ENCODE measurements at places on chromosomes 5 and 9.
A peak's percentile ranks its signal among the peaks of the same experiment; 100 is the strongest.

DNA sequence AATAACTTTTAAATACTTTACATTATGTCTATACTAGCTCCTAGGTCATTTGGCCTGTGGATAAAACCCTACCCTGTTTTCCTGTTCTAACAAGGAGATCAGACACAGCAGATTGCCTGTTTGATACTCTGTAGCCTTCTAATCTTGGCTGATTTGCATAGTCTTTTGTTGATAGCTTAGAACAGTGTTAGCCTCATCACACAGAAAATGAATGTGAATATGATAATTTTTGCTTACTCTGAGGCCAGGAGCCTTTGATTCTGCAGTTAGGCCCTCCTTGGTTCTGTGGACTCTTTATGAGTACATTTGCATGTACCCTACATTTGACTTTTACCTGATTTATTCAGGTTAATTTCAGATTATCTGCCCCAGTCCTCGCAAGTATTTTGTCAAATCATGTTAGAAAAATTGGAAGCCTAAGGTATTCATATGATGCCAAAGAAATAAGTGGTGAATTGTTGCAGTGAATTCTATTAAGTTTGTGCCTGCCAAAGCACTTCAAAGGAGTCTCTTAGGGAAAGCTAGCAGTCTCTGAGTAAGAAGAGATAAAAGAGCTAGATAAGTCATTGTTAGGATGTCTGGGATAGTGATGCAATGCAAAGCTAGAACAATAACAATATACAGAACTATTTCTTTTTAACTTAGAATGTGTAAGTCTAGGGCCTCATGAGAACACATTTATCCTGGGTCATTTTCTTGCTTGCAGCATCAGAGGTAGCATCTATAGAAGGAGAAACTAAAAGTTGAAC is 56.4 kb downstream of the SCAMP1 start:
- DNase-seq = peak; percentile 23

GRCh38 chr9:115359017-115359780 is 241.2 kb upstream of the TNC start:
- no peak for DNase-seq

GRCh38 chr9:21110708-21111576 is 30.7 kb downstream of the IFNW1 start:
- DNase-seq = peak; percentile 36

GRCh38 chr9:16319646-16320045 is 550.8 kb downstream of the BNC2 start:
- DNase-seq = no peak

DNA sequence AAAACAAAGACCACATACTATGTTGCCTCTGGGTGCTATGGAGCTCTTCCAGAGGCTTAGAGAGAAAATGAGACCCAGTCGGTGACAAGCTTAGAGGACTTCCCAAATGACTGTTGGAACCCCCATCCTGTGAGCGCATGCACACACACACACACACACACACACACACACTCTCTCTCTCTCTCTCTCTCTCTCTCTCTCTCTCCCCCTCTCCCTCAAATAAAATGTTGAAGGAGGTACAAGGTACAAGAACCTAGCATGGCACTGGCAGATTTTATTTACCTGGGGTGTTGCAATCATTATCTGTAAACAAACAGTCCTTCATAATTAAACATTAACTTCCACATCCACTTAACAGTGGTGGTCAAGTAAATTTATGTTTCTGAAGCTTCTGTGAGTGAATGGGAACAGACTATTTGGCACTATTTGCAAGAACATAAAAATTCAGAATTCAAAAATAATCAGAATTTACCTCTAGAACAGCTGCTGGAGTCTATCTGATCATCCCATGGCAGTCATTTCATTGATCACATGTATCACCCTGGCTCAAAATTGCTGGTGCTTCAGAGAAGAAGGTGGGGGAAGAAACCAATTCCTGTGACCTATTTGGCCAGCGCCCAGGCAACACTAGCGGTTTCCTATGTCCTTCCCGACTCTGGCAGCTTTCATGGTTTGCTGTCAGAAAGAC is 24.9 kb downstream of the TRPM3 start:
- DNase-seq = no peak

DNA sequence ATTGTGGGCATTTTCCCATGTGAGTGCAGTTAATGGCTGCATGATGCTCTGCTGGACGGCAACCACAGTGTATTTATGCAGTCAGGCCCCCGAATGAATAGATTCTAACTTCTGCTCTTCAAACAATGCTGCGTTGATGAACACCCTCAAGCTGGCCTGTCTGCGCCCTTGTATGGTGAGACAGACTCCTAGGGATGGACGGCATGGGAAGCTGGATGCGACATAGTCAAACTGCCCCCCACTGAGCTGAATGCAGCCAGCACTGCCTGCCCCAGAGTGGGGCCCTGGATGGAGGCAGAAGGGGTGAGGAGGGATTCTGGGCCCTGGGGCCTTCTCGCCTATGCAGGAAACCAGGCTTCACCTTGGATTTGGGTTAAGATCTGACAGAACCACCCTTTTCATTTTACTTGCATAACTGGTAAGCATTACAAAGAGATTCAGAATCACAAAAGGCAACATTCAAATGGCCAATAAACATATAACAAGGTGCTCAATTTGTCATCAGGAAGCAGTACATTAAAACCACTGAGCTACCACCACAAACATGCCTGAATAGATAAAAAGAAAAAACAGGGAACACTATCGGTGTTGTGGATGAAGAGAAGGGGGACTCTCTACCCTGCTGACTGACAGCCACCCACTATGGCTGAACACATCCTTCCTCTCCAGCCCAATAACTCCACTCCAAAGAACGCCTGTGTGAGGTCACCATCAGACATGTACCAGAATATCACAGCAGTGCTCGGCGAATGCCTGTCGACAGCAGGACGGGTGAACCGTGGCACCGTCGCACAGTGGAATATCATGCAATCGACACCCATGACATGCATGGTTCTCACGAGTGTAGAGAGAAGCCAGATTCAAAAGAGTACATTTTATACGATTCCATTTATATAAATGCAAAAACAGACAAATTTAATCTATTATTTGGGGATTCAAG is 79.1 kb downstream of the RAPGEF1 start:
- DNase-seq = no peak

- no peak for DNase-seq
Observed at GRCh38 chr5:11863911-11864310, 40.3 kb downstream of the CTNND2 start.

- DNase-seq = no peak
Observed at GRCh38 chr9:127844821-127845359, 9.6 kb downstream of the ENG start.

GRCh38 chr5:129804705-129805104 is 56.8 kb downstream of the MINAR2 start:
- DNase-seq = no peak

DNA sequence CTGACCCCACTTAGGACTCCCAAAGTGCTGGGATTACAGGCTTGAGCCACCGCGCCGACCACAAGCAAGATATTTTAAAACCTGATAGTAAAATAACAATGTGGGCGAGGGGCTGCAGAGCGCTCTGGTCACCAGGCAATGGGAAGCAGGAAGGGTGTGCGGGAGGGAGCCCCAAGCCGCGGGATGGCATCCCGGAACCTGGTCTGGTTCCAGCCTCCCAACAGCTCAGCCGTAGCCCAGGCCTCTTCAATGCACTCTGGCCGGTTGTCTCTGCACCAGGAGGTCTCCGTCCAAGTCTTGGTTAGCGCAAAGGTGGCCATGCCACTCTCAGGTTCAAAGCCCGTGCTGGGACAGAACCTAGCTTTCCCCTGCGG is 694 bp upstream of the UAP1L1 start:
- DNase-seq = no peak

- no peak for DNase-seq
Observed at GRCh38 chr5:37737326-37738056, 102.3 kb downstream of the GDNF start.

- DNase-seq = no peak
Observed at GRCh38 chr9:136022731-136023409, 61.7 kb upstream of the UBAC1 start.

DNA sequence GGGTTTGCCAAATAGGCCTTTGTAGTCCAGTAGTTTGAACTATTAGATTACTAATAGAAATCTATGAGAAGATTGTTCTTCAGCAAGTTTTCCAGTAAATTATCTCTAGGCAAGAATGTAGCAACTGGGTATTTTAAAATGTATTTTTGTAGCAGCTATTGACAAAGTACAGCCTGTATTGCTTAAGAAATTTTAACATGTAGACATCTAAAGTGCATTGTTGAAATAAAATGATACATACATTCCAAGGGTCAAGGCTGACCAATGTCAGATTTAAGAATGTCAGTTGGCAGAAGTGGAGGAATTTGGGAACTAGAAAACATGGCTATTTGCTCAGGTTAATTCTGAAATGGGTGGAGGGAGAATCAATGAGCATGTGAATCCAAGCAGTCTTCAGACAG is 57.5 kb upstream of the ZSWIM6 start:
- DNase-seq = no peak

GRCh38 chr5:53607886-53608285 is 47.4 kb downstream of the NDUFS4 start:
- DNase-seq = no peak

GRCh38 chr5:146440353-146440752 is 6.8 kb upstream of the TCERG1 start:
- no peak for DNase-seq

DNA sequence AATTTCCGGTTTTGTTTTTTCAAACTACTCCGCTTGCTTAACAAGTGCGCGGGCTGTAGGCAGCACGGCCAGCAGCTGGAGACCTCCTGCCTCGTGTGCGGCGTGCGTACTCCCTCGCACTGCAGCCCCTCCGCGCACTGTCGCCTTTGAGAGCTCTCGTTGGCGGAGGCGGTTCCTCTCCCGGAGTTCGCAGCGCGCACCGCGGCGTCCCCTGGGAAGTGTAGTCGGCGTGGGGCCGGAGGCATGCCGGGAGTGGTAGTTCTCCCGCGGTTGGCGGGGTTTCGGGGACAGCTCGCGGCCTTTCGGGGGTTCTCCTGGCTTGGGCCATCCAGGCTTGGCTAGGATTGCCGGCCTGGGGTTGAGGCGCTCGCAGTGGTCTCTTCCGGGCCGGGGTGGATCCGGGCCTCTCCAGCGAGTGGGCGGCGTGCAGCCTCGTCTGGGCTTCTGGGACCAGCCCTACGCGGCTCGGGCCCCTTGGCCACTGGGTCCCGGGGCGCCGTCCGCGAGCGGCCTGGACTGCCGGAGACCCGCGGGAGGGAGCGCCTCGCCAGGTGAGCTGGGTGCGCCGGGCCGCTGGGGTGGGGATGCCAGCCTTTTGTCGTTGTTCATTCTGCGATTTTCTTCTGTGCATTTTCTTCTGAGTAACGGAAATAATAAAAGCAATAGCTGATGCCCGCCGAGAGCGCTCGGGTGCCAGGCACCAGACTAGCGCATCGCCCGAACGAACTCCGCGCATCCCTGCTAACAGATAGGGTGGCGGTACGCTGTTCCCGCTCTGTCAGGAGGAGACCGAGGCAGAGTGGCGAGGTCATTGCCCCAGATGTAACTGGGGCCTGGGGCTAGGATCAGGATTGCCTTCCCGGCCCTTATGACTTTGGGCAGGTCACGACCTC is at the start of gene ZNF354C:
Gene ZNF354C, plus strand, starts transcription at position 258 of the 893 bp plus-strand sequence. CDS start 1,696 bp downstream, outside the sequence.
- DNase-seq = peak; percentile 56

- DNase-seq = no peak
Observed at GRCh38 chr5:68054638-68055037, 160.9 kb upstream of the PIK3R1 start.

- DNase-seq = no peak
Observed at GRCh38 chr5:16090270-16090669, 89.3 kb downstream of the MARCHF11 start.

DNA sequence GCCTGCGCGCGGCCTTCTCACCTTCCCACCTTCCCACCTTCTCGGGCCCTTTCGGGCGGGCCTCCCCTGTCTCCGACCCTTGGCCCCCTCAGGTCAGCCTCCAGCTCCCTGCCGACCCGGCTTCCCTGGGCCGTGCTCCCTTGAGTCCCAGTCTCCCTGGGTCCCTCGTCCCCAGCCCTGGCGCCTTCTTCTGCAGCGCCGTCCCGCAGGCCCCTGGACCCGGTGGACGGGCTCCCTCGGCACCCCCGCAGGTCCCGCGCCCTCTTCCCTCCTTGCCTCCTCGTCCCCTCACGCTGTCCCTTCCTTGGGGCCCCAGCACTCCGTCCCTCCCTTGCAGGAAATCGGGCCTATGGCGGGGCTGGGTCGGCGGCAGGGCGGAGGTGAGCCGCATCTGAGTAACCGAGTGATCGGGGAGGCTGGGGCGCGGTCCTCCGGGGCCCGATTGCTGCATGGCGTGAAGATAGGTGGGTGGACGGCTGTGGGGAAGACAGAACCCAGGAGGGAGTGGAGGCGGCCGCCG is 7.6 kb downstream of the ARPC5L start:
- DNase-seq = no peak

GRCh38 chr5:93337138-93337537 is 243.9 kb downstream of the NR2F1-AS1 start:
- DNase-seq = no peak

GRCh38 chr5:76269932-76270610 is 133.0 kb upstream of the IQGAP2 start:
- no peak for DNase-seq

GRCh38 chr5:54217826-54218503 is 92.4 kb downstream of the ARL15 start:
- DNase-seq = peak; percentile 35

GRCh38 chr5:168219515-168220410 is 71.7 kb upstream of the WWC1 start:
- DNase-seq = peak; percentile 35

- no peak for DNase-seq
Observed at GRCh38 chr9:37706290-37706689, 47.3 kb upstream of the TRMT10B start.

DNA sequence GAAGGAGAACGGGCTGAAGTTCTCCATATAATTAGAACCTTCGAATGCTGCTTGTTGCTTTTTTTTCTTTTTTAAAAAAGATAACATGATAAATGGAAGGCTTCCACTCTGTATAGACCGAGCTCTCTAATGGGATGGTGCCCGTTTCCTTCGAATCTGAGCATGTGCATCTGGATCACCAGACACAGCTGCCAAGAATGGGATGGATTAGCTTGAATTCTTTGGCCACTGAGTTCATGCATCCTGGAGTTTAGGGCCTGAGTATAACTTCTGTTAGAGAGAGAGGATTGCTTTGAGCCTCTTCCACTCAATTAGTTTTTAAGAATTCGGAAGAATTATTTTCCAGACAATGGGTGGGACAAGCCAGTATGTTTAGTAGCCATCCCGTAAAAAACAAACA is 93.7 kb upstream of the GDNF start:
- no peak for DNase-seq

All from non-pigmented ciliary epithelial cell (primary cell).